ENCODE measurements at places on chromosomes 5 and 9.

- no peak for DNase-seq
These were observed 20.8 kb downstream of the VCAN start for GRCh38 chr5:83492331-83492730.

- no peak for DNase-seq
These were observed 144.7 kb downstream of the SSBP2 start for GRCh38 chr5:81606150-81606549.

DNA sequence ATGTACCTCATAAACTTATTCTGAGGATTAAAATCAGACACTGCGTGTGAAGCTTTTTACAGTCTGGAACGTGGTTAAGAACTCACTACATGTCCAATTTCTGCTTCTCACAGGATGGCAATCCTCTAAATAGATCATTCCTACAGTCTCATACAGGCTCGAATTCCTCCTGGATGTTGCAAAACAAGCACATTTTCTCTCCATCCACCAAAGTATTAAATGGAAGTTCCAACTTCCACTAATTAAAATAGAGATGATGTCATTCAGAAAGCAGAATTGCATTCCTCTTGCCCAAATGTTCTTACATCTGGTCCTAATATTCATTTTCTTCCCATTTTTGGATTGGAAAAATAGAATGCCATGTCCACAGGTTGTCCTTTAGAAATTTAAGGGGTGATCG is 145.5 kb upstream of the PCA3 start:
- DNase-seq: no peak

GRCh38 chr5:137501846-137502406 is 2.8 kb upstream of the SPOCK1 start:
- DNase-seq: no peak

GRCh38 chr5:59506285-59506877 is 387.1 kb downstream of the PDE4D start:
- DNase-seq: no peak

- peak; percentile 37 for DNase-seq
These were observed 1.1 kb upstream of the FAM78A start for GRCh38 chr9:131277287-131277909.

- no peak for DNase-seq
These were observed 4.2 kb upstream of the SCGB3A1 start for GRCh38 chr5:180595381-180596114.

DNA sequence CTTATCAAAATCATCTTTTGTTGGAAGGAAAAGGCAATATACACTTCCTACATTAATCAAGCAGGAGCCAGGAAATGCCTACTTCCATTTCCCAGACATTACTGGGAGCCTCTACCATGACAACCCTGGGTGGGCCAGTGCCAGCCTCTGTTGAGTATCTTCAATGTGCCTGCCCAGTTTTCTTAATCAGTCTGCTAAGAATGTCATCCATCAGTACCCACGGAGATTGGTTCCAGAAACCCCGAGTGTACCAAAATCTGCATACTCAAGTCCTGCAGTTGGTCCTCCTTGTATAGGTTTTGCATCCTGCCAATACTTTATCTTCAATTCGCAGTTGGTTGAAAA is 82.4 kb downstream of the MARCHF3 start:
- no peak for DNase-seq

GRCh38 chr5:93151121-93151520 is 429.9 kb downstream of the NR2F1-AS1 start:
- no peak for DNase-seq

DNA sequence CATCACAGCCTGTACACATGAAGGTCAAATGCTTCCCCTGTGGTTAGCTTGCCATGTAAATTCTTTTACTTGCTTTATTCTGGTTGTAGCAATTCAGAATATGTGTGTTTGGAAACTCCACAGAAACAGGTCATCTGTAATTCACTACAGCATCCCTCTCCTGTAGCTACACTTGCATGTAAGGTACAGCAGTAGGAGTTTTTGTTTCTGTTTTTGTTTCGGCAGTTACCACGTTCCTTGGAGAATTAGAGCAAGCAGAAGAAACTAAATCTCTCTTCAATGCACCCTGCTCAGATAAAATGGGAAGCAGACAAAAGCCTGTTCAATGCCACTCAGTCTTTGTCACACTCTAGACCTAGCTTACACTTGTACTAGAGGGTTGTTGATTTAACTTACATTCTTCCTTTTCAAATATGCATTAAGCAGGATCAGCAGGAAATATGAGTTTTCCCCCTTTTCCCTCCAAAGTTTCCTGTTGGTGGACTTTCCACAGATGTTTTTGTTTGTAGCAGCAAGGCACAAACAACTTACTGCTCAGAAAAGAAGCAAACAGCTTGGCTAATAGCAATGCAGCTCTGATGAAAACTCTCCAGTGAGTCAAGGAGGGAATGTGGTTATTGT is 80.9 kb downstream of the YIPF5 start:
- DNase-seq: no peak

GRCh38 chr5:132020568-132021339 is 9.3 kb upstream of the ACSL6 start:
- no peak for DNase-seq

- DNase-seq: no peak
These were observed 648.2 kb downstream of the MAT2B start for GRCh38 chr5:164153469-164154172.

GRCh38 chr5:139137697-139138096 is 60.5 kb downstream of the SIL1 start:
- no peak for DNase-seq

DNA sequence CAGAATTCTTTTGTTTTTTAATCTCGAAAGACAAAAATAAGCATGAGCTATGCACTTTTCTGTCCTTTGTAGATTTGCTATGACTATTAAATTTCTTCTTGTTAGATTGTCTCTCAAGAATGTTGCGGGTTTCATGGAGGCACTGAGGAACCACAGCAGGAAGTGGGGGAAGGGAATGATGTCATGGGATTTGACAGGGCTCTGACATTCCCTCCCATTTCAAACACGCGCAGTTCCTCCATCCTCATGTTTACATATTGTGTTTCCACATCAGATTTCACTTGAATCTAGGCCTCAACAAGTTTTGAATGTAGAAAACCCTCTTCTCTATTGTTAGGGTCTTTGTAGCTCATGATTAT is 154.8 kb downstream of the PALM2AKAP2 start:
- peak; percentile 15 for DNase-seq

- DNase-seq: no peak
These were observed 375 bp downstream of the NOP16 start for GRCh38 chr5:176388003-176388443.

- DNase-seq: no peak
These were observed 166.8 kb downstream of the COL23A1 start for GRCh38 chr5:178423431-178423830.

DNA sequence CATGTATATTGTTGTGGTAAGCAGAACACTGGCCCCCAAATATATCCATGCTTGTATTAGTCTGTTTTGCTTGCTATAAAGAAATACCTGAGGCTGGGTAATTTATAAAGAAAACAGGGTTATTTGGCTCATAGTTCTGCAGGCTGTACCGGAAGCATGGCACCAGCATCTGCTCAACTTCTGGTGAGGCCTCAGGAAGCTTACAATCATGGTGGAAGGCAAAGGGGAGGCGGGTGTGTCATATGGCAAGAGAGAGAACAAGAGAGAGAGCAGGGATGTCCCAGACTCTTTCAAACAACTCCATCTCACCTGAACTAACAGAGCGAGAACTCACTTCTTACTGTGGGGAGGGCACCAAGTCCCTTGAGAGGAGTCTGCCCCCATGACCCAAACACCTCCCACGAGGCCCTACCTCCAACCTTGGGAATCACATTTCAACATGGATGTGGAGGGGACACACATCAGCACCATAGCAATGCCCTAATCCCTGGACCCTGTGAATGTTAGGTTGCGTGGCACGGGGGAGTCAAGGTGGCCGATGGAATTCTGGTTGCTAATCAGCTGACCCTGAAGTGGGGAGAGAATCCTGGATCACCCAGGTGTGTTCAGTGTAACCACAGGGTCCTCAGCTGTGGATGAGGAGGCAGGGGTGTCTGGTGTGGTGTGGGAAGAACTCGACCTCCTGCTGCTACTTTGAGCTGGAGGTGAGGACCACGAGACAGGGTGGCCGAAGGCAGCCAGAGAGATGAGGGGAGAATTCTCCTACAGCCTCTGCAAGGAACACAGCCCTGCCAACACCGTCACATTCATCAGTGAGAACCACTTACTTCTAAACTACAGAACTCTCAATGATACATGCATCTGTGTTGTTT is 172.8 kb downstream of the AUH start:
- DNase-seq: no peak
